Stimulated activated CD4-positive, alpha-beta T cell treated with anti-CD3 and anti-CD28 coated beads, Interleukin-2, amount 100 ng/mL, for 24 hours (primary cell): ENCODE measurements at places on chromosomes 13 and 19.

GRCh38 chr19:16830679-16831078 is 1.5 kb downstream of the SIN3B start:
- DNase-seq = no peak

DNA sequence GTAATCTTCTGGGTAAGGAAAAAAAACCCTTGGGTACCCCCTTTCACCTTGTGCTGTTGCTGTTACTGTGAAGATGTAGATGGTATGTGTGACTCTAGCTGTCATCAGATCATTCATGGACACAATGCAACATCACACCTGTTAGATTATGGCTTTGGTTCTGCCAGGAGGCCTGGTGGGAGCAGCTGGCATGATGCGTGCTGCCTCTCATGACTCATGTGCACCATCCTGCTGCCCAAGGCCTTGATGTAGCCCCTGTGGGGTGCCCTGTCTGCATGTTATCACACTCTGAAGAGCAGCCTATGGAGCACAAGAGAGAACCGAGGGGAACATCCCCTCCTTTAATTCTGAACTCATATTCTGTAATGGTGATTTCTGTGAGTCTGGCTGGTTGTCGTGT is 57.7 kb upstream of the TEX29 start:
- no peak for DNase-seq

GRCh38 chr13:54657588-54657987 is 1629.0 kb downstream of the OLFM4 start:
- no peak for DNase-seq

DNA sequence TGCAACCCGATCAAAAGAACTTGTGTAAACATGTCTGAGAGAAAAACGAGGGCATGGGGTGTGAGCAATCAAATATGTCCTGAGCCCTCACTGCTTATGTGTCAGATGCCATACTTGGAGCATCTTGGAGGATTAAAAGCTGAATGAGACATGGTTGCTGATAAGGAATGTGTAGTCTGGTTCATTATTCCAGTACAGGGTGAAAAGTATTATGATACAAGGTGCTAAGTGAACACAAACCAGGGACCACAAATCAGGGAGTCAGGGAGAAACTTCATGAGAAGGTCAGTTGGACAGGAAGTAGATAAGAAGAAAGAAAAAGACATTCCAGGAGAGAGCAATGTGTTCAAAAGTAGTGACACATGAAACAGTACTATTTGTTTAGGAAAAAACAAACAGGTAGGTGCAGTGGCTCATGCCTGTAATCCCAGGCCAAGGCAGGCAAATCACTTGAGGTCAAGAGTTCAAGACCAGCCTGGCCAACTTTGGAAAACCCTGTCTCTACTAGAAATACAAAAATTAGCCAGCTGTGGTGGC is 2.0 kb upstream of the RCBTB1 start:
- DNase-seq = no peak

DNA sequence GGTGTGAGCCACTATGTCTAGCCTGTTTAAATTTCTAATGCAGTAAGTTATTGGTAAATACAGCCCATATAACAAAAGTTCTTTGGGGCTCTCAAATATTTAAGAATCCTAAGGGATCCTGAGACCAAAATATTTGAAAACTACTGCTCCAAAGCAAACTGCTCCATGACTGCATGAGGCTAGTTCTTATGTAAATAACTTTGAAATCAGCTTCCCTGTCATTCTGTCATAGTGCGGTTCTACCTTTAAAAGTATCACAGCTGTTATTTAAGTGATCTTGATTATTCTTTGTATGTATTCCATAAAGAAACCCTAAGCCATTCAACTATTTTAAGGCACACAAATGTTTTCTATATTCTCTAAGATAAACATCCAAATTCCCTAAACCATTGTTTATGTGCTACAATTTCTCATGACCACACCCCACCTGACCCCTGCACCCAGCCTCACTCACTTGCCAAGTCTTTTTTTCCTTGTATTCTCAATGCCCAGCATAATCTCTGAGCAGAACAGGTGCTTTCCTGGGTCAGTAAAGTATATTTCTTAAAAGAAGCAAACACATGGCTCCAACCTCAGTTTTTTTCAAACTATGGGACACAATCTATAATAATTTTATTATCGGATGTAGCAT is 146.6 kb downstream of the RNF17 start:
- DNase-seq = no peak

- DNase-seq = no peak
Measured at GRCh38 chr13:61485128-61485765, 69.6 kb upstream of the PCDH20 start.

- no peak for DNase-seq
Measured at GRCh38 chr13:108728370-108728769, 99.0 kb downstream of the MYO16 start.

DNA sequence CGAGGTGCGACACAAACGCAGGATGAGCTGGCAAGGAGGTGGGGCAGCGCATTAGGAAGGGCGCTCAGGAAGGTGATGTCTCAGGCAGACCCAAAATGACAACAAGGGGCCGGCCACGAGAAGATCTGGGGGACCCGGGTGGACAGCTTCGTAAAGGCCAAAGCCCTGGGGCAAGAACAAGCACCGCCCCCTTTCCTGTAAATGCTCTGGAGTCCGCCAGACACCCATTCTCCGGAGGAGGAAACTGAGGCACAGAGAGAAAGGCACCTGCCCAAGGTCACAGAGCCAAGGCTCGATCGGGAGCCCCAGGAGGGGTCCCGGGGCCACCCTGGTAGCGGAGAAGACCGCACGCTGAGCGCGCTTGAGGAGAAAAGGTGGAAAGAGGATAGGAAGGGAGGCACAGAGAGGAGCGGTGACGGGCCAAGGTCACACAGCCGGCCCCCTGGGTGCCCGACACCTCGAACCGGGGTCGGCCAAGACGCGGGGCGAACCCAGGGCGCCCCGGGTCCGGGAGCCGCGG is 571 bp downstream of the SAFB2 start:
- peak; percentile 37 for DNase-seq

- no peak for DNase-seq
Measured at GRCh38 chr13:58919551-58919950, 1244.2 kb downstream of the DIAPH3 start.

DNA sequence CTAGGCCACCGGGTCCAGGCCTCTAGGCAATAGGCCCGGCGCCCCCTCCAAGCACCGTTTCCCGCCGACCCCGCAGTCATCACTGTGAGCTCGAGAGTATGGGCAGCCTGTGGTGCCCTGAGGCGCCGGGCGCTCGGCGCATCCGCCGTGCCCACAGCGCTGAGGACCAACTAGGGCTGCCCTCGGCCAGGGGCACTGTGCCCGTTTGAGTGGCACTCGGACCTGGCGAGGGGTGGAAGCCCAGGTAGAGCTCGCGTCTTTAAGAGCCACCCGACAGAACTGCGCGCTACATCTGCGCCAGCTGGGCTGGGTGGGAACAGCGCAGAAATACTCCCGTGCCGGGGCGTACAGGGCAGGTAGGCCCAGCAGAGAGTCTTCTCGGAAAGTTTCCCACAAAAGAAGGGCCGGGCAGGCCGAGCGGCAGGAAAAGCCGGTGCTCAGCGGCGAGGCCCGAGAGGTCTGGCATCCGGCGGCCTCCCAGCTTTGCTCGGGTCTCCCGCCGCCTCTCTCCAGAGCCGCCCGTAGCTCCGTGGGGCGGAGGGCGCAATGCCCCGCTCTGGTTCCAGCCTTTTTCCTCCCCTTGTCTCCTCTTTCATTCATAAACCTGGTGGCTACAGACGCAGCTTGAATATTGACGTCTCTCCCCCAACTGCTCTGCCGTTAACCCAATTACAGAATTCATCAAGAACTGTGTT is 5.4 kb upstream of the SOX1 start:
- DNase-seq = no peak

DNA sequence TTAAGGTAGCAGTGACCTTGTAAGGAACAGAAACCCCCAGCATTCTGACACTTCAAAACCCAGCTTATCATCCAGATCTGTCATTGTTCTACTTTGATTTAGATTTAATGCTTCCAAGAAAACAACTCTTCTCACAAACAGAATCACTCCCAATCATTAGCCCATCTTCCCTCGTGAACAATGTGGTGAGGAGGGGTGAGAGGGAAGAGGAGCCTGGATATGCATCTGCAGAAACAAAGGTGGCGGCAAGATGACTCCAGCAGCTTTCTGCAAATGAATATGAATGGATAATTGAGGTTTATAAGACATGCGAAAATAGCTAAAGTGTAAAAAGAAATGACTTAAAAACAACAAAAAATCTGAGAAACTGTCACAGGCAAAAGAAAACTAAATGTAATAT is 859.9 kb upstream of the SLC10A2 start:
- DNase-seq = no peak

DNA sequence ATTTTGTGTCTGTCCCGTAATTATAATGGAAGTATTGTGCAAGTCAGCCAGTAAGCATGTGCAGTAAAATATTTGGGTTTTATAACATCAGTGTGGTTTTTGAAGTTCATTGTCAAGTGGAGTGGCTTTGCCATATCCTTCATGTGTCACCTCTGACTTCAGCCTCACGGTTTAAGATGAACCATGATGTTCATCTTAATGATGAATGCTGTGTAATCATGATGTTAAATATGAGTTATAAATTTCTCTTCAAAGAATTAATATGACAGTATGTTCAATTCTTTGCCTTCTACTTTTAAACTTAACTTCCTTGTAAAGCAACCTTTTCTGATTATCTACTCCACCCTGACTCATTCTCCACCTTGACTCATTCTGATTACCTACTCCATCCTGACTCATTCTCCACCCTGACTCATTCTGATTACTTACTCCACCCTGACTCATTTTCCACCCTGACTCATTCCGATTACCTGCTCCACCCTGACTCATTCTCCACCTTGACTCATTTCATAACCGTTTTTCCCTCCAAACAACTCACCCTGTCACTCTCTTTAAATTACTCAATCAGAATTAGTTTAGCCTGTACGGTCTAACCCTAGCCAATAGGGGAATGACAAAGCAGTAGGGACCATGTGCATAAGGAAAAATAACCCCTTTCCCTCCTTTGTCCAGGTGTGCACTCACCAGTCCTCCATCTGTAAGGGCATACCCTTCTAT is 50.3 kb upstream of the ANKRD10 start:
- no peak for DNase-seq

DNA sequence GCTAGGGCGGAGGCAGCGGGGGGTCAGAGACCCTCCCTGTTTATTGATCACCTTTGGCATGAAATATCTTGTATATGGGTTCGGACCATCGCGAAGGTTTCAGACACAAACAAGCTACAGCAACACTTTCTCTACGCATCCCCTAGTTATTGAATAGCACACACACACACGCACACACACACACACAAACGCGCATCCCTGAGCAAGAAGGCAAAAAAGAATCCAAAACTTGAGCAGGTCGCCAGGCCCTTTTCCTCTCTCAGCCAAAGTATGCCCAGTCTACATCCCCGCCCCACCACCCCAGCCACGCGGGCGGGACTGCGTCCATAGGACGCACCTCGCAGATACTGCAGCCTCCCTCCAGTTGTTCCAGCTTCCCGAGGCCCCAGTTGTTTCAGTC is 16.0 kb downstream of the POU4F1 start:
- DNase-seq = no peak

DNA sequence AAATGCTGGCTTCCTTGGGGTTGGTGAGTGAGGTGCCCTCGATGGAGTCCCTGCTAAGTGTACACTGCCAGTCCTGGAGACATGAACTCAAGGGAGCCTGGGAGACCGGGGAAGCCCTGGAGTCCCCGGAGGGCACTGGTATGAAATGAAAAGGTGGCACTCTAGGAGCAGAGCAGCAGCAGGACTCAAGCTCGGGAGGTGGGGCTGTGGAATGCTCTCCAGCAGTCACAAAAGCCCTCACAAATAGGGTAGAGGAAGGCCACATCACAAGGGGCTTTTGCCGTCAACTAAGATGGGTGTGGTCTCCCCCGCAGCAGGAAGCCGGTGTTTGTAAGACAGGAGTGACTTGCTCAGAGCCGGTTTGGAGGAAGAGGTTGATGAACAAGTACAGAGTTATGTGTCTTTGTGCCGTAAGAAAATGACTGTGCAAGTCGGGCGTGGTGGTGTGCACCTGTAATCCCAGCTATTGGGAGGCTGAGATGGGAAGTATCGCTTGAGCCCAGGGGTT is 19.3 kb downstream of the CCNE1 start:
- peak; percentile 52 for DNase-seq

DNA sequence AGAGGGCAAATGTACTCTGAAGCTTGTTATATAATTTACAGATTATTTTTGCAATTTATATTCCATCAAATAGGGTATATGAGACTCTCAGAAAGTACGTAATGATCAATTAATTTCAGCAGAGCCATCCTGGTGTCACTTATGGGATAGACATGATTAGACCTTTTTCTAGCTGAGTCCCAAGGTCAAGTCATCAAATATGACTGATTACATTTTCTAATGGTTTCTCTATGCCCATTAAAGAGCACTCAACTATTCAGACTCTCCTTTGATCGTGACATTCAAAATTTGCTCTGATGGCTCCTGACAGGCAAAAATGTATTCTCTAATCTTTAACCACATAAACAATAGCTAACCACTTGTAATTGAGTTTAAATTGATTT is 469.2 kb downstream of the COG6 start:
- DNase-seq = no peak

- peak; percentile 22 for DNase-seq
Measured at GRCh38 chr19:18118420-18119012, 20.9 kb downstream of the MAST3 start.

DNA sequence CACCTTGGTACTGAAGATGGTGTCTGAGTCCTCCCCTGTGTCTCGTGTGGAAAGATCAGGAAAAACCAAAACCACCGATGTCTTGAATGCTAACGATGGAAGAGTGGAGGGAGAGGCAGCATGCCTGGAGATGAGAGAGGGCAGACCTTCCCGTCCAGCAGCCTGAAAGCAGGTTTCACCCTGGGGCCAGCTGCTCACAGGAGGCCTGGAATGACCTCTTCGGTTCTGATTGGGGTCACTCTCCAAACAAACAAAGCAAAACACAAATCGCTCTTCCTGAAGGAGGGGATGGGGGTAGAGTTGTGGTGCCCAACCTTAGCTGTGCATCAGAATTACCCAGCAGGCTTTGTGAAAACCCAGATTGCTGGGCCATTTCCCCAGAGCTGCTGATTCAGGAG is 142.3 kb upstream of the SOX1 start:
- DNase-seq = no peak

DNA sequence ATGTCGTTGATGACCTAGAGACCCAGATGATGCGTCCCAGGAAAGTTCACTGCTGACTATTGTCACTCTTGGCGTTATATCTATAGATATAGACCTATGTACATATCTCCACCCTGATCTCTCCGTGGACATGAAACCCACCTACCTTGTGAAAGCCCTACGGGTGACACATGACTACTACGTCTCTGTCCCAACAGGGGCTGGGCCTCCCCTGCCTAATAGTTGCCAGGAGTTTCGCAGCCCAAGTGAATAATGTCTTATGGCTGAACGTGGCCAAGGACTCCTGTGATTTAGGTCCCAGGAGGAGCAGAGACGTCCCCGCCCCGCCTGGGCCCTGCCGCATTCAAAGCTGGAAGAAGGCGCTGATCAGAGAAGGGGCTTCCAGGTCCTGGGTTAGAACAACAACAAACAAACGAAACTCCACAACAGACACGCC is 4.9 kb upstream of the POU4F1 start:
- no peak for DNase-seq
